ENCODE measurements at places on chromosomes 2 and 18.

GRCh38 chr18:7545734-7546133 is 21.4 kb upstream of the PTPRM start:
- DNase-seq = no peak

DNA sequence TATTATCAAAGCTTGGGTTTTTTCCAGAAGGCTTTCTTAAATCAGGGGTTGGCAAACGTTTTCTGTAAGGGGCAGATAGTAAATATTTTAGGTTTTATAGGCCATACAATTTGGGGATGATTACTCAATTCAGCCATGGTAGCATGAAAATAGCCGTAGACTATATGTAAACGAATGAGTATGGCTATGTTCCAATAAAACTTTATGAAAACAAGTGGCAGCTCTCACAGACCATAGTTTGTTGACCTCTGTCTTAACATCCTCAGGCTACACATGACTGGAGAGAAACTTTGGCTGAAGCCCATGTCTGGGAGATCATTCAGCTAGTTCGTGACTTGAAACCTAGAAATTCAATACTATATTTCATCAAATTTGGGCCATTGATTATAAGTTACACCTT is 30.2 kb downstream of the UGP2 start:
- DNase-seq = no peak

GRCh38 chr2:103977668-103978067 is 876.2 kb upstream of the POU3F3 start:
- DNase-seq = no peak

GRCh38 chr2:9813312-9814128 is 29.8 kb upstream of the TAF1B start:
- DNase-seq = peak; percentile 60

DNA sequence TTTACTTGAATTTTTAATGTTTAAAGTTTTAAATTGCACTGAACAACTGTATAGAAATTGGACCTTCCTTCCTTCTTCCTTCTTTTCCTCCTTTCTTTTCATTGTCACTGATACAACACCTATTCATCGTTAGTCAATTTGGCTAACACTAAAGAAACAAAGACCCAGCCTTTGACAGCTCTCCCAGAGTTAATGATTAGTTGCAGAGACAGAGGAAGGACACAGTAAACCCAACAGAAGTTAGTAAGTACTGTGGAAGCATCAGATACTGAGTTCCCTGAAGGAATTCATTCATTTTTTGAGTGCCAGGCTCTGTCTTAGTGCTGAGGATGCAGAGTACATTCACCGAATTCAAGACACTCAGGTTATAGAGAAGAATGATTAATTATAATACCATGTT is 77.9 kb upstream of the RAB27B start:
- no peak for DNase-seq

DNA sequence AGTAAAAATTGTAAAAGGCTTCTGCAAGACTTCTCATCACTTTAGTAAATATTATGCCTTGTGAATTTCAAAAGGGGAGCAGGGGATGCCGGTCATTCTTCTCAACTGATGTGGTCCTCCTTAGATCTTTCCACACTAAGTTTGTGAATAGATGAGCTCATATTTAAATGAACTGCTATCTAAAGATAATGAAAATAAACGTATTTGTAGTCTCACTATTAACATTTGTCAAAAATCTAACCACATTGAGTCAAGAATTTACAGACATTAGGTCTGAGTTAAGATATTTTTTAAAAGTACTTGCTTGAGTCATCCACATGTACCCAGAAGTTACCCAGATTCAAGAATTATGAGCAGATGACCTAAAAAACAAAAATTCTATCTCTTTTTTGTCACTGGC is 6.5 kb downstream of the PRPF40A start:
- DNase-seq = no peak

DNA sequence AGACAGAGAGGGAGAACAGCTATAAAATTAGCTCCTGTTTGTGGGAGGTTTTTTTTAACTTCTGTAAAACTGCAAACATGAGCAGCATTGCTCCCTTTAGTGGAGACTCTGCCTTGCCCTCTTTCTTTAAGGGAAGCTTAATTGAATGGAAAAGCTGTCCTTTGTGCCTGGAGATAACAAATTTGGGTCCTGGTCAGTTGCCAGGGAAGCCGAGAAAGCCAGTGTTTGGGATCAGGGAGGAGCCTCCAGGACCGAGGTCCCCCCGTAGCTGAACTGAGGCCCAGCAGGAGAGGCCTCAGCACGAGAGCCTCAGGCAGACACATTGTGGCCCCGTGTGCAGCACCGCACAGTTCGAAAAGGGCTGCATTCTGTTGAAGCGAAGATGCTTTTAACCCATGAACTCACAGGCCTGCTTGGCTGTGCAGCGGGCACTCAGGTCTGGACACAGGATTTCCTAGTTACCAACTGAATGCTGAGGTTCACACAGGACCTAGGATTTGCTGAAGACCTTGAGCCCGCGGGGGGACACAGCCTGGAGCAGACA is 369.7 kb downstream of the DCDC2C start:
- no peak for DNase-seq

DNA sequence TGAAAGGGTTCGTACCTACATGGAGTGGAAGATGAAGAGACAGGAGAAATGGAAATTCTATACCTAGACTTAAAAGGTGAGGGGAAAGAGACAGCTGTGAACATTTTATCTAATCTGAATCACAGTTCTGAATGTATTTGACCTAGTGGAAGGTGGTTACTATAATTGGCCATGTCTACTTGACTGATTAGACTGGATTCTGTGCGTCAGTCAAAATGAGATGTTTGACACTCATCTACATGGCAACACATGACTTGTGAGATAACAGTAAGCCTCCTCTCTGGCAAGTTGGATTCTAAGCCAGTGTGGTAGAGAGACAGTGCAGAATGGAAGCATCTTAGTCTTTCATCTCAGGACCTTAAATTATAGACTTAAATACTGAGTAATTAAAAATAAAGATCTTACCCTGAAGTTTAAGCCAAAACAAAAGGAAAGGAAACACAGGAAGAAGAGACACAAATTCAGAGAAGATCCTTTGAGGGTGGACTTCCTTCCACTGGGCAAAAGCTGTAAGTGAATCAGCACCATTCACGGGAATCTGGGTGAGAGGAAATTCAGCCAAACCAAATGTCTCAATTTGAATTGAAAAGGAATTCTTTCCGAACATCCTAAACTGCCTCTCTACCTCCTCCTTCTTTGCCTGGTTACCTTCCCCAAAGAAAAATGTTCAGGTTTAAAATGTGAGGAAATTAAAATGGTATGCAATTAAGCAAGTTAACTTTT is 121.6 kb downstream of the EHBP1 start:
- DNase-seq = no peak

DNA sequence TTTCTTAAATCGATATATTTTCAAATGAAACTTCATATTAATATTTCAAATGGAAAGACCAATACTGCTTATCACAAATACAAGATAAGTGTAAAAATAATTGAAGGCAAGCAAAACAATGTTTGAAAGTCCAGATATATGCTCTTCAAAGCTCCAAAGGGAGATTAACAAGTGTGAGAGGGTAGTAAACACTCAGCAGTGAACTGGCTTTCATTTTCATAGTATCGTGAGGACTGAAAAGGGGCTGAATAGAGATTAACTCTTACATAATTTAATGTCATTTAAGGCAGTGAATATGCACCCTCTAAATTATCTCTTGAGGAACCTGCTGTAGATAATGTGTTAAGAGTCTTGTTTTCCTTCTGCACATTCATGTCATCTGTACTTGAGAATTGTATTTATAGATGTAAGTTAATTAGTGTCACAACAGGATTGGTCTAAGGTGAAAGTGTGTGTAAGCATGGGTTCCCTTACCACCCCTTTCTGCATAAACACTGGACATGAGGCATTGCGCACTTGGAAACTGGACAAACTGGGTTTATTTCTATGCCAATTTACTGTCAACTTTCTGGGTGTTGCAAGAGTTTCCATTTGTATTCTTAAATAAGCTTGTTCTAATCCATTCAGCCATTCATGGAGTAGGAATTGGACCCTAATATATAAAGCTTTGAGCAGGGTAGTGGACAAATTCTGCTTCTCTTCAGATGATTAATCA is 76.7 kb upstream of the SESTD1 start:
- no peak for DNase-seq

DNA sequence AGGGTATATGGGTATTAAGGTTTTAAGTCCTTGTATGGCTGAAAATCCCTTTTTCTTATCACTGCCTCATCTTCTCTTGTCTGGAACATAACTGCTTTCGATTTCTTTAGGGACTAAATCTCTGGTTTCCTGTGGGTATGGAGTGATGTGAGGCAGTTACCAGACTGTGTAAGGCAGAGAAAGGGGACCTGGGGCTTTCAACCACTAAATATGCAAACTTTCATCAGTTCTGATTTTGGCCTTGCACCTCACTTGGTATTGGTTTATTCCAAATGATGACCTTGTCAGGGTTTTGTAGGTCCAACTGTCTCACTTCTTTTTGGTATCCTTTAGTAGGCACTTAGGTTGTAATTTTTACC is 9.3 kb downstream of the MAP4K4 start:
- DNase-seq = no peak

- DNase-seq = no peak
These were observed 735.0 kb upstream of the POU3F3 start for GRCh38 chr2:104118889-104119288.

- no peak for DNase-seq
These were observed 54.8 kb downstream of the NFATC1 start for GRCh38 chr18:79450289-79451080.

DNA sequence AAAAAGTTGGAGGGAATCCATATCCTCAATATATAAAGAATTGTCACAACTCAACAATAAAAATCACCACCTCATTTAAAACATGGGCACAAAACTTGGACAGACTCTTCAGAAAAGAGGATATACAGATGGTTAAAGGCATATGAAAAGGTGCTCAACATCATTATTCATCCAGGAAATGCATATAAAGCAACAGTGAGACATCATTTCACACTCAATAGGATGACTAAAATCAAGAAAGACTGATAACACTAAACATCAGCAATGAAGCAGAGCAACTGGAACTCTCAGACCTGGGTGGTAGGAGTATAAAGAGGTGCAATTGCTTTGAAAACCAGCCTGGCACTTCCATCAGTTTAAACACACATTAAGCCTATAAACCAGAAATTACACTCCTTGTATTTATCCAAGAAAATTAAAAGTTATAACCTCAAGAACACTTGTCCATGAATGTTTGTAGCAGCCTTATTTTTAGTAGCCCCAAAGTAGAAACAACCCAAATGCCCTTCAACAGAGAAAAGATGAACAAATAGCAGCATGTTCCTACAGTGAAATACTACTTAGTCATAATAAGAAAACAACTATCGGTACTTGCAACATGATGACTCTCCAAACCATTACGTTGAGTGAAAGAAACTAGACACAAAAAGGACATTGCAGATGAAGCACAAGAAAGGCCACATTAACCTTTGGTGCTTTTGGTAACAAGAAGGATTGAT is 79.1 kb upstream of the TANC1 start:
- DNase-seq = no peak

All from stimulated activated CD4-positive, alpha-beta T cell treated with anti-CD3 and anti-CD28 coated beads, Interleukin-15, amount 100 ng/mL, for 1 hour (primary cell).